ENCODE measurements at places on chromosomes 6 and 20. TPM values are rescaled to one million over a fixed set of nuclear protein-coding genes. Genes with fewer than 3 reads are reported as not detected.

Gene PCK1
- not detected for total RNA-seq

Gene ME1
- total RNA-seq = not detected

Gene NCR2
- not detected for total RNA-seq

Gene ARMC2
- 3.3 TPM for total RNA-seq

Gene MLN
- not detected for total RNA-seq

Gene HDGFL1
- total RNA-seq = not detected

Gene COL20A1
- not detected for total RNA-seq

Gene TMEM74B
- 1.9 TPM for total RNA-seq

Gene CYB5R4
- 24.7 TPM for total RNA-seq

Gene FAM83C
- not detected for total RNA-seq

Gene APOM
- 3.4 TPM for total RNA-seq

Gene LY6G6F
- not detected for total RNA-seq
